HCT116 (cell line): ENCODE measurements at places on chromosomes 12 and 14. TPM values are rescaled to one million over a fixed set of nuclear protein-coding genes. Genes with fewer than 3 reads are reported as not detected.

- no peak for DNase-seq
These were observed 7.4 kb downstream of the PLEKHG6 start for GRCh38 chr12:6317693-6318439.

DNA sequence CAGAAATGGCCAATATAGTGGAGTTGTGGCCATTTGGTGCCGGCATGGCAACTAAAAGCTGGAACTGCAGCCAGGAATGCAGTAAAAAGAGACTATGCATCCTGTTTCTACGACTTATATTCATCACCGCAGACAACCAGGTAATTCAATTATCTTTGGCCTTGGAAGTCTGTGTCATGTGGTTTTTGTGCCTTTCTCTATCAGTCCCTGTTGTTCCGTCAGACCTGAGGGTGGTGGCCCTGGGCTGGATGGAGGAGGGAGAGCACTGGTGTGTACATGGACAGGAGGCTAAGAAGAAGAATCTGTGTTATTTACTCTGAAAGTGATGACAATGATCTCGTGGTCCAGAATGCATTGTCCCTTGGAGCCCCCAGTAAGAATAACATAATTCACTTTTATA, 852.6 kb downstream of the VRK1 start:
- DNase-seq: no peak

DNA sequence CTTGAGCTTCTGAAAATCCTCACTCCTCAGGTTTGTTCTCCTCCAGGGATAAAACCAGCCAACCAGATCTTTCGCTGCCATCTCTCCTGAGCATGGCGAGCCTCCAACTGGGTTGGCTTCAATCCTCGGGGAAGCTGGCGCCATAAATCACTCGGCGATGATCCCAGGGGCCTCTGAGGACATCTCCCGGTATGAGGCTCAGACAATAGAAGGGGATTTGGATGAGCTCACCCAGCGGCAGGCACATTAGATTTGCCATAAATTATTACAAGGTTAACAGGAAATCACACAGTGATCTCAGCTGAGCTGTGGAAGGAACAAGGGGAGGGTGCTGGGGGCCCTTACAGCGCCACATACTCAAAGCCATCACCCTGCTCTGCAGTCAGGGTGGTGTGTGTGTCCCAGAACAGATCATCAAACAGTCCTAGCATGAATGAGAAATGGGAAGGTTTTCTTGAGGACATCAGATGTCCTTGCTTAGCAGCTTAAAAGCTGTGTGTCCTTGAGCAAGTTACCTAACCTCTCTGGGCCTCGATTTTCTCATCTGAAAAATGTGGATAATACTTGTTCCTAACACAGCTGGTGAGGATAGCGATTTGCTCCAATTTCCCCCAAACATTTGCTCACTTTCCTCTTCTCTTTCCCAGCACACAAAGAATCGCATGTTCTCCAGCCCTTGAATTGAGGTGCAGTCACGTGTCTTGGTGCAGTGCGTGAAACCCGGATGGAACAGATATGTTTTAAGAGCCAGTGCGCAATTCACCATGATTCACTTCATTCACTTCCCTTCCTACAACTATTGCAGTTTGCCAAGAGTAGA, 142.8 kb downstream of the SCARB1 start:
- no peak for DNase-seq

DNA sequence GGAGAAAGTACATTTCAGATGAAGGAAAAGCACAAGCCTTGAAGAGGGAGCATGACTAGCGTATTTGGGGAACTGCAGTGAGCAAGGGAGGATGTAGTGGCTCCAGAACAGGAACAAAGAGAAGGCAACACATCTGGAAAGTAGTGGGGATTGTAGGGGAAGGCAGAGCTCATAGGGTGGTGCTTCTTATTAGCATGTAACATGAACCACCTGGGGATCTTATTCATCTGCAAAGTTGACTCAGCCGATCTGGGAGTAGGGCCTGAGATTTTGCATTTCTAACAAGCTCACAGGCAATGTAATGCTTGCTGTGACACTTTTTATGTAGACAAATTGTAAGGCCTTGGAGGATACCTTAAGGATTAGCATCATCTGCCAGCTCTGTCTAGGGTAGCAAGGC, 447.3 kb downstream of the NELL2 start:
- no peak for DNase-seq

GRCh38 chr12:42779186-42779859, 189.8 kb upstream of the PRICKLE1 start:
- no peak for DNase-seq

DNA sequence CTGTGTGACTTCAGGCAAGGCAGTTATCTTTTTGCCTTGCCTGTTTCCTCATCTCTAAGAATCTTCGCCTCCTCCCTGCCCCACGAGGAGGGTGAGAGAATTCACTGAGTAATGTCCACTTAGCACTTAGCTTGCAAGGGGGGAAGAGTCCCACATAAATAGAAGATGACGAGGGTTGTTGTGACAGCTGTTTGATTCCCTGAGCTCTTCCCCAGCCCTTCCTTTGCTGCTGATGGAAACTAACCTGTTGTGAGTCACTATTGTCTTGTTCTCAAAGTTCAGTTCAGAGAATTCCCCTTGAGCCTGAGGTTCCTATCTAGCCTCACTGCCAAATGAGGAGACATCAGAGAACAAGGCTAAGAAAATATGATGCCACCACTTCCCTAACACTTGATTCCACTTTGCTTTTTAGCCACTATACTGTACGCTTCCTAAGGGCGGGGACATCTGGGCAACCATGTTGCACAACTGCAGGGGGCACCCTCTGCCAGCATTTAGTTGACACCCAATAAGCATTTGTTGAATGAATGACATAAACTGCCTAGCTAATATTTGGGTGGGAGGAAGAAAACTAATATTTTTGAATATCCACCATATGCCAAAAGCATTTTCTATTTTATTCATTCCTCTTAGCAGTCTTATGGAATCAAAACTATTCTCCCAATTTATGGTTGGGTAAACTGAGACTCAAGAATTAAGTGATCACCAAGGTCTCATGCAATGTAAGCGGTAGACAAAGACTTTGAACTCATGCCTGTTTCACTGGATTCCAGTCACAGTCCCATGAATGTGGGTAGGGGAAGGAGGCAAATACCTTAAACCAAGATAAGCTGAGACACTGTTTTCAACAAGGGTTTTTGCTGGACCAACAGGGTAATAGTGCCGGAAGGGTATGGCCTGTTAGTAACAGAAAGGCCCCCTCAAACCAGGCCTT, 77.6 kb downstream of the ZFP36L1 start:
- no peak for DNase-seq

GRCh38 chr14:54550514-54550913, 16.4 kb upstream of the SAMD4A start:
- no peak for DNase-seq

DNA sequence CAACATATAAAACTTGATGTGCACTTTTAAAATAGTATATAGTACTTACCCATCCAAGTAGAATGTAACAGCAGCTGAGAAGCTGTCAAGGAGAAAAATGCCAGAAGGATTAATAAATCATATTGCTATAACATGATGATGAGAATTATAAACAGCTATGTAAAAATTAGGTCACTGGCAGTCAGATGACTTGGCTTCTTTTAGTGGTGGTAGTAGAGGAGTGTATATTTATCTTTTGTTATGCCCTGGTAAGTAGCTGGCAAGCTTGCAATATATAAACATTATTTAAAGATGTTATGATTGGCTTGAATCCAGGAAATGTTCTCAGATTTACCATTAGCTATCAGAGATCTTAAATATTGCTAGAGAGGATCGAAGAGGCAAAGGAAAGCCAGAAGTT, 471.0 kb upstream of the MGAT4C start:
- no peak for DNase-seq

GRCh38 chr14:103872481-103873113, 25.2 kb upstream of the PPP1R13B start:
- DNase-seq: no peak

DNA sequence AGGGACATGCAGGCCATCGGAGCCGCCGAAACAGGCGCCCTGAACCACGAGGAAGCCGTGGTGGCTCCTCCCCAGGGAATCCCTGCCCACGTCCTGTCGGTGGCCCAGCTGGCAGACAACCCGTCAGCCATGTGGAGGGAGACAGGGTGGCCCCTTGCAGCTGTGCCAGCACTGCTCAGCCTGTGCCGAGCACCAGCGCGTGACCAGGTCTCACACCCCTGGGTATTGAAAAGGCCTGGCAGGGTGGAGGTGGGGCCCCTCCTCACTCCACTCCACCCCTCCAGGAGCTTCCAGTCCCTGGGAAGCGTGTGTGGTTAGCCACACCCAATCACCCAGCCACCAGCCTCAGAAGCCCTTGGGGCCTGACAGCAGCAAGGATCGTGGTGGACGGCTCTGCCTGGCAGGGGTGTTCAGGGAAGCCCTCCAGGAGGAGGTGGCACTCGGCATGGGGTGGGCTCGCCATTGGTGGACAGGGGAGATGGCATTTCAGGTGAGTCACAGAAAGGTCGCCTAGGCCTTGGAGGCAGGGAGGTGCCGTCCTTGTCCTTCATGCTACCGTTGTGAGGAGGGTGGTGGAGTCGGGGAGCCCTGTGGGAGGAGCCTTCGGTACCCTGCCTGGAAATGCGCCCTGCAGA, 12.3 kb upstream of the DLK1 start:
- DNase-seq: no peak

- no peak for DNase-seq
These were observed 148.6 kb downstream of the SLC6A15 start for GRCh38 chr12:84764001-84764400.

DNA sequence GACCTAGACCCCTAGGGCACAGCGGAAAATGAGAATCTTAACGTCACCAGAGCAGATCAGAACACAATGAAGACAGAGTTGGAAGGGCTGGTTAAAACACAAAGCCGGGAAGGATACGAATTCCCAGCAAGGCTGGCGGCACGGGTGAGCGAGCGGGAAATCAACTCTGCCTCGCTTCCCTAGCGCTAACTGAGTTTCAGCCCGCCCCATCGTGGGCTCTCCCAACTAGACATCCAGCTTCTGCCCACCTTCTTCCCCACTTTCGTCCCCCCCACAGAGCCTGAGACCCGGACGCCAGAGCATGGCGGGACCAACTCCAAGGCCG, 377 bp downstream of the CCNT1 start:
- DNase-seq: no peak

DNA sequence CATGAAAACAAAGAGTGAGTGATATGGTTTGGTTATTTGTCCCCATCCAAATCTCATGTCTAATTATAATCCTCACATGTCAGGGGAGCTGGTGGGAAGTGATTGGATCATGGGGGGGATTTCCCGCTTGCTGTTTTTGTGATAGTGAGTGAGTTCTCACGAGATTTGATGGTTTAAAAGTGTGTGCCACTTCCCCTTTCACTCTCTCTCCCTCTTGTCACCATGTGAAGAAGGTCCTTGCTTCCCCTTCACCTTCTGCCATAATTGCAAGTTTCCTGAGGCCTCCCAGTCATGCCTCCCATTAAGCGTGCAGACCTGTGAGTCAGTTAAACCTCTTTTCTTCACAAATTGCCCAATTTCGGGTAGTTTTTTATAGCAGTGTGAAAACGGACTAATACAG, 2.1 kb upstream of the ATXN7L3B start:
- no peak for DNase-seq

- no peak for DNase-seq
These were observed 8.8 kb upstream of the CCDC85C start for GRCh38 chr14:99612738-99613330.

- DNase-seq: no peak
These were observed 2.6 kb downstream of the PCK2 start for GRCh38 chr14:24096545-24097181.

- DNase-seq: no peak
These were observed 1.8 kb downstream of the SLC38A1 start for GRCh38 chr12:46266869-46267574.

The KSR2 gene
- total RNA-seq: 10.1 TPM

The OTOGL gene
- not detected for total RNA-seq

The OVCH1 gene
- total RNA-seq: not detected

The OAS3 gene
- 29.5 TPM for total RNA-seq

The NOXRED1 gene
- 0.66 TPM for total RNA-seq

The P2RX2 gene
- not detected for total RNA-seq

The ITFG2 gene
- total RNA-seq: 24.6 TPM

The APOLD1 gene
- total RNA-seq: 3.9 TPM

The KRT77 gene
- total RNA-seq: not detected

The GLIPR1L1 gene
- total RNA-seq: not detected

The MAPKAPK5 gene
- total RNA-seq: 57.9 TPM

The SMIM41 gene
- total RNA-seq: not detected

The ITGB7 gene
- total RNA-seq: 1.9 TPM

The RFLNA gene
- not detected for total RNA-seq

The KLRC3 gene
- total RNA-seq: 1.8 TPM

The TAS2R30 gene
- total RNA-seq: 1.5 TPM

The ADCY4 gene
- 0.86 TPM for total RNA-seq
